ENCODE measurements at places on chromosomes 12 and 14. TPM values are rescaled to one million over a fixed set of nuclear protein-coding genes. Genes with fewer than 3 reads are reported as not detected.

Gene A2M
- not detected for total RNA-seq

Gene DLK1
- not detected for total RNA-seq

Gene ALDH1L2
- total RNA-seq: 1.4 TPM

Gene SLC7A8
- total RNA-seq: 5.3 TPM

Gene MYL2
- not detected for total RNA-seq

Gene GYS2
- total RNA-seq: 0.07 TPM

Gene VASH1
- total RNA-seq: 12.4 TPM

Gene RDH11
- total RNA-seq: 82.9 TPM

Gene ARHGEF25
- total RNA-seq: 2.3 TPM

Gene GALNT6
- total RNA-seq: 19.9 TPM

Gene GRIP1
- total RNA-seq: not detected

Gene LGR5
- total RNA-seq: not detected

Gene FAM234B
- total RNA-seq: 5.7 TPM

Gene MYH6
- 0.14 TPM for total RNA-seq

Gene FAM181A
- not detected for total RNA-seq

Gene RD3L
- total RNA-seq: not detected

Gene TPCN1
- 47.5 TPM for total RNA-seq

Gene GZMH
- total RNA-seq: 14.0 TPM

Gene KLRC2
- total RNA-seq: 0.39 TPM

Gene CLEC6A
- total RNA-seq: not detected

Gene CISTR
- total RNA-seq: not detected

Gene KERA
- total RNA-seq: not detected

Gene OR6S1
- total RNA-seq: not detected

Gene GPRC5D
- not detected for total RNA-seq

Gene FOXN4
- not detected for total RNA-seq

Gene MAP3K9
- total RNA-seq: 5.5 TPM

Gene RACGAP1
- 77.8 TPM for total RNA-seq

Gene KRT82
- total RNA-seq: not detected

Gene TECPR2
- total RNA-seq: 7.8 TPM

Gene OR4K5
- not detected for total RNA-seq

Gene SMCO2
- 1.4 TPM for total RNA-seq

Gene ARL6IP4
- total RNA-seq: 168 TPM

Gene VWF
- total RNA-seq: not detected

Gene MMP17
- 0.25 TPM for total RNA-seq

Gene CPNE6
- total RNA-seq: not detected

Gene PLEKHD1
- not detected for total RNA-seq

Gene KLRB1
- not detected for total RNA-seq

Gene PCED1B
- total RNA-seq: 49.9 TPM

Gene RDH16
- total RNA-seq: 0.30 TPM

Gene KLRK1
- total RNA-seq: 0.75 TPM

Gene STYK1
- total RNA-seq: not detected

Gene NAB2
- total RNA-seq: 72.8 TPM

Gene RASAL1
- total RNA-seq: 2.2 TPM

Gene ESPL1
- total RNA-seq: 75.3 TPM

Gene FBXL14
- 18.9 TPM for total RNA-seq

Gene COL2A1
- 0.27 TPM for total RNA-seq

Gene KRT85
- not detected for total RNA-seq

Gene SERPINA1
- 1.1 TPM for total RNA-seq

Gene COCH
- total RNA-seq: 1.9 TPM

Gene RNASE4
- 0.73 TPM for total RNA-seq

Gene SGPP1
- 14.0 TPM for total RNA-seq

Gene CCDC197
- total RNA-seq: 0.11 TPM

Gene SDSL
- total RNA-seq: 0.46 TPM
